ENCODE measurements at places on chromosomes 7 and 10. TPM values are rescaled to one million over a fixed set of nuclear protein-coding genes. Genes with fewer than 3 reads are reported as not detected.
A peak's percentile ranks its signal among the peaks of the same experiment; 100 is the strongest.

GRCh38 chr7:43700059-43700501 is 29.2 kb downstream of the COA1 start:
- DNase-seq, result peak; percentile 67

- peak; percentile 84 for DNase-seq
These were observed 223.4 kb downstream of the BMPER start for GRCh38 chr7:34128762-34129161.

DNA sequence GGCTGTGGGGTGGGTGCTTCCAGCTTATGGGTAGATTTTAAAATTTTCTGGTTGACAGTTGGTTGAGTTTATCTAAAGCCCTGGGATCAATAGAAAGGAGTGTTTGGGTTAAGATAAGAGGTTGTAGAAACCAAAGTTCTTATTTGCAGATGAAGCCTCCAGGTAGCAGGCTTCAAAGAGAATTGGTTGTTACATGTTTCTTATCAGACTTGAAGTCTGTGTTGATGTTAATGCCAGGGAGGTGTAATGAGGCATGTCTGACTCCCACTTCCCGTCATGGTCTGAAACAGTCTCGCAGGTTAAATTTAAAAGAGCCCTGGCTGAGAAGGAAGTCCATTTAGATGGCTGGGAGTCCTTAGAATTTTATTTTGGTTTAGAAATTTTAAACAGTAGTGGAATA is 165.2 kb upstream of the TMEM72 start:
- no peak for DNase-seq

DNA sequence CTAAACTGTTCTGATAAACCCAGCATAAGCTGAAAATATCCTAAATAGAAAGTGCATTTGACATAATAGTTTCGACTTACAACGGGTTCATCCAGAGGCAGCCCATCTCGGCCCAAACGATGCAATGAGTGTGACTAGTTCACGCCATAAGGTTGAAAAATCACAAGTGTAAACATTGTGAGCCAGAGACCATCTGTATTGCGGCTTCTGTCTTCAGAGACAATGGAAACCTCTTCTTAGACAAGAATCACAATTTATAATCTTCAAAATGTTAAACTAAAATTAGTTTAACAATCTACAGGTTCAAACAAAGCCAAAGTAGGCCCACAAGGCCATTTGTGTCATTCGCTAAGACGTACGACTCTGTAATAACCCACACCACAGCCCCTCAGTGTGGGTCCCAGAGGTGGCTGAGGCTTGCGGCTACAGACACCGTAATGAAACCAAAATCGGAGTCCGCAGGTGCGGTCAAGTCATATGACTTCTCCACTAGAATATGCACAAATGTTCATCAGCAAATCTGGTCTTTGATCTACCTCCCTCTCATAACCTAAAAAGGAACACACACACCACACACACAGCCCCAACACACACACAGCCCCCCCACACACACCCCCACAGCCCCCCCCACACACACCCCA is 81.8 kb downstream of the DIP2C start:
- DNase-seq, result no peak

- DNase-seq, result no peak
These were observed 4.2 kb downstream of the NUB1 start for GRCh38 chr7:151345576-151346469.

DNA sequence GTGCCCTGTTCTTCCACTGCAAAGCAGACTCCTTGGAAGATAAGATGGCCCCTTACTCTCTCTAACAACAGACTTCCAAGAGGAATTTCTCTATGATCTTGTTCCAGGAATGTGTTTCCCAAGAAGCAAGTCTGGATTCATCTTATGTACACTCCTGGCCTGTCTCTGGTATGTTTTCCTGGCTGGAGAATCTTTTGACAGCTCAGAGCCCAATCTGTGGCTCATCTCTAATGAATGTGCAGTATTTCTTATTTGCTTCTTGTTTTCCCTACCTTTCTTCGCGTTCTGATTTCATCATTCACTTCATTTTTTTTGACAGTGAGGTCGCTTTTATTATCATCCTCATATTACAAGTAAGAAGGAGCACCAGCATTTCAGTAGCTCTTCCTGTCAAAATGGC is 53.0 kb upstream of the PITRM1 start:
- DNase-seq, result no peak

- DNase-seq, result peak; percentile 88
These were observed at the start of gene TMEM184A for GRCh38 chr7:1555813-1556543. TMEM184A (minus strand) TSS chr7:1556205; CDS start chr7:1555484, 721 bp downstream.

DNA sequence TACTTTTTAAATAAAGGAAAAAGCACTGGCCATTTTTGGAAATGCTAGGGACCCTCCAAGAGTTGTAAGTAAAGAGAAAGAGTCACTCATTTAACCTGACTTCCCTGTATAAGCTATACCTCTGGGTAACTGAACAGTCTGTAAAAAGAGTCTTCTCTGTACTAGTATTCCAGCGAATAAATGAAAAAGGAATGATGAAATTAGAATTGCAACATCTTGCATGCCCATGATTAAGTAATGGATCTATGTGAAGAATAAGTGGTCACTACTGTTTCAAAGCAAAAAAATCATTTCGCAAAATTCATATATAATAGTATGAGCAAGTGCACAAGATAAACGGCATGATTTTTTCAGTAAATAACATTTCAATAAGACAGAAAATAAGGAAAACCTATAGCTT is 116.8 kb downstream of the ZFAND4 start:
- DNase-seq, result no peak

- no peak for DNase-seq
These were observed 1.3 kb downstream of the SPRN start for GRCh38 chr10:133422807-133423771.

GRCh38 chr7:129222064-129222463 is 2.8 kb upstream of the AHCYL2 start:
- DNase-seq, result no peak

DNA sequence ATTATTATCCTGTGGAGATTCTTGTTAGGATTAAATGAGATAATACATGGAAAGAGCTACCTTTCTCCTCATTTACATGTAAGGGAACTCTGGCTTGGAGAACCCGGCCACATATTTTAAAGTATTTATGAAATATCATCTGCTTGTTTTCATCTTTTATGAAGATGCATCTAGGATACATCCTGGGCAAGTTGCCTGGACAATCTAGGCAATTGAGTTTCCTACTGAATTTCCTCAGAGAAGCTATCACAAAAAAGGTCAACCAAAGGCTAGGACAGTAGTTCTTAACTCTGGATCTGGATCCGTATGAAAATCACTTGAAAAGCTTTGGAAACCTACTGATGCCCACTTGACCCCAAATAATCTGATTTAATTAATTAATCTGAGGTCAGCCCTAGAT is 140.7 kb downstream of the MTPAP start:
- no peak for DNase-seq

DNA sequence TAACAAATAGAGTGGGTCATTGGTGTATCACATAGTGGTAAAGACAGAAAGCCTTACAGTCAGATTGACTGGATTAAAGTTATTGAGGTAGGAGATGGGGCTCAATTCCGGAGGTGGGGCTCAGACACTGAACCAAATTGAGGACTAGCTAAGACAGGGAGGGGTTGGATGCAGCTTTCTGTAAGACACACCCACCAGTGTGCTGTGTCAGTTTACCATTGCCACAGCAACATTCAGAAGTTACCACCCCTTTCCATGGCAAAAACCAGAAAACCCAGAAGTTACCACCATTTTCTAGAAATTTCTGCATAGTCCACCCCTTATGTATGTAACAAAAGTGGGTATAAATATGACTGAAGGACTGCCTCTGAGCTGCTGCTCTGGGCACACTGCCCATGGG is 167.6 kb upstream of the TMEM72 start:
- no peak for DNase-seq

DNA sequence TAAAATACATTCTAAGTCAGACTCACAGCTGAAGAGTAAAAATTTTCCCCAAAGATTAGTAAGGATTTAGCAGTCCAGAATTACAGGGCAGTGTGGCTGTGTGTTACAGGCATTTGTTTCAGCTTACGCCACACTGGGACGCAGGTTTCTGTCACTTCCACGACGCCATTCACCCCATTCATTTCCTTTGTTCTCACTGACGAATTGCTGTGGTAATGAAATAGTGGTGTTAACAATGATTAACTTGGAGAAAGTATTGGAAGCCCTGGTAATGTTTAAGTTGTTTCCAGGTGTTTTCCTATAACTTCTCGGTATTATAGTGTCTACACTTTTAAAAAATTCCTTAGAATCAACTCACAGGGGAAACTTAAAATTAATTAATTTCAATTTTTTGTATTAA is 370.9 kb downstream of the SH2D4B start:
- no peak for DNase-seq

GRCh38 chr7:151917791-151918509 is 38.3 kb upstream of the GALNTL5 start:
- no peak for DNase-seq

Gene ANKRD22
- total RNA-seq, result not detected

Gene RPS24
- total RNA-seq, result 2,746 TPM

Gene ADARB2
- 0.38 TPM for total RNA-seq

Gene OR2A42
- not detected for total RNA-seq

Gene GRID2IP
- total RNA-seq, result 0.22 TPM

Gene HBP1
- 66.1 TPM for total RNA-seq

Gene SEMA3C
- total RNA-seq, result 268 TPM
